Fibroblast of skin of left quadriceps (primary cell): ENCODE measurements at places on chromosomes 16 and 17.
A peak's percentile ranks its signal among the peaks of the same experiment; 100 is the strongest.

- DNase-seq, result no peak
Observed at GRCh38 chr16:2963074-2963722, 877 bp upstream of the KREMEN2 start.

GRCh38 chr17:75959051-75959838, 18.4 kb upstream of the FBF1 start:
- DNase-seq, result no peak

- DNase-seq, result no peak
Observed at GRCh38 chr16:75102595-75102994, 14.0 kb downstream of the LDHD start.

- no peak for DNase-seq
Observed at GRCh38 chr16:66850115-66850815, 6.1 kb downstream of the CA7 start.

DNA sequence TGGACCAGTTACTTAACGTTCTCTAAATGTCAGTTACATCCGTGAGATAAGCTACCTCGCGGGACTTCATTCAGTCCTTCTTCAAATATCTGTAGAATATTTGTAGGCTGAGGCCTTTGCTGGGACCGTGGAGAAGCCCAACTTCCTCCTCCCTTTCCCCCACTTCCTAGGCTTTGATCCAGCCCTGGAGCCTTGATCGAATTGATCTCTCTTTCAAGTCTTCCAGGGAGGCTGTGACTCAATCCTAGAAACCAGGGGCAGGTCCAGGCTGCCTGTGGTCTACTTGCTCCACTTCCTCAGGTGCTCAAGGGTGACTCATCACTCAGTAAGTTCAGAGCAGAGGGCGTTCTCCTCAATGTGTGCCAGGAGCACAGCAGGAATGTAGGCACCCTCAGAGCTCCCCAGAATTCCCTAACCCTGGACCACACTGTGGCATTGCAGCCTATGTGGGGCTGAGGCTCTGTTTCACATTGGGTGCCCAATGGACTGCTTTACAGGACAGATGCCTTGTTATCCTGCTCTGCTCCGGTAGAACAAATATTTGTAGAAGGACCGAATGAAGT, 11.2 kb upstream of the CEP20 start:
- DNase-seq, result peak; percentile 58

- DNase-seq, result no peak
Observed at GRCh38 chr16:30581457-30581856, 4.0 kb downstream of the ZNF785 start.

GRCh38 chr16:53414381-53414780, 19.9 kb upstream of the RBL2 start:
- no peak for DNase-seq

DNA sequence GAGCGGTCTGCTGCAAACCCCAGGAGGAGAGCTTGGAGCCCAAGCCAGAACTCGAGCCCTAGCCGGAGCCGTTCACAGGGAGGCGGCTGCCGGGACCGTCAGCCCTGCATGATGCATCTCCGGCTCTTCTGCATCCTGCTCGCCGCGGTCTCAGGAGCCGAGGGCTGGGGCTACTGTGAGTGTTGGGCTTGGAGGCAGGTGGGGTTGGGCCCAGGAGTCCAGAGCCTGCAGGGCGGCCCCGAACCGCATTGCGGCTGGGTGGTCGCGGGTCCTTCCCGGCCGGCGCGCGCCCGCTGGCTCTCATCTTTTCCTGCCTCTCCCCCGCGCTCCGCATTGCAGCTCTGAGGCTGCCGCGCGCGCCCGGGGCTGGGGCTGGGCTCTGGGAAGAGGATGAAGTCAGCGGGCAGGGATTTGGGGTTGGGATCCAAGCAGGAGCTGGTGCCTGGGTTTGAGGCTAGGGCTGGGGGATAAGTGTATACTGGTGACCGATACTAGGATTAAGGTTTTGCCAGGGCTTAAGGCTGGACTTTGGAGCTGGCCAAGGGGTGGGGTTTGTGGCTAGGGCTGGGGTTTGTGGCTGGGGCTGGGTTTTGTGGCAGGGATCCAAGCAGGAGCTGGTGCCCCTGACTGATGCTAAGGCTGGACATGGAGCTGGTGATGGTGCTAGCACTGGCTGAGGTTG, 532 bp downstream of the CNTNAP1 start:
- DNase-seq, result no peak

DNA sequence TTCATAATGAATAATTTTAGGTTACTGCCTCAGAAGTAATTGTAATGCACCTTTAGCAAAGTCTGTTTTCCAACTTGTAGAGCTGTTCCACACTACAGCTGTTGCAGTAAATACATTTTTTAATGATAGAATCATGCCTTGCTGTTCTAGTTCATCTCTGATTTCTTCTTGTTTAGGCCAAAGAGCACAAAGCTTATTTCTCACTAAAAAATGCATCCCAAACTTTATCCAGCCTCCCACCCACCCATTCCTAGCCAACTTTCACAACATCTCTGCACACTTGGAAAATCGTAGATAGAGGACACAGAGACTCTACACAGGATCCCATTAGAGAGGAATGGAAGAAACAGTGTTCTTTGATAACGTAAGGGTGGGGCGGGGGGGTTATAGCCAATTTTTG, 252.2 kb upstream of the DYNLRB2 start:
- no peak for DNase-seq

DNA sequence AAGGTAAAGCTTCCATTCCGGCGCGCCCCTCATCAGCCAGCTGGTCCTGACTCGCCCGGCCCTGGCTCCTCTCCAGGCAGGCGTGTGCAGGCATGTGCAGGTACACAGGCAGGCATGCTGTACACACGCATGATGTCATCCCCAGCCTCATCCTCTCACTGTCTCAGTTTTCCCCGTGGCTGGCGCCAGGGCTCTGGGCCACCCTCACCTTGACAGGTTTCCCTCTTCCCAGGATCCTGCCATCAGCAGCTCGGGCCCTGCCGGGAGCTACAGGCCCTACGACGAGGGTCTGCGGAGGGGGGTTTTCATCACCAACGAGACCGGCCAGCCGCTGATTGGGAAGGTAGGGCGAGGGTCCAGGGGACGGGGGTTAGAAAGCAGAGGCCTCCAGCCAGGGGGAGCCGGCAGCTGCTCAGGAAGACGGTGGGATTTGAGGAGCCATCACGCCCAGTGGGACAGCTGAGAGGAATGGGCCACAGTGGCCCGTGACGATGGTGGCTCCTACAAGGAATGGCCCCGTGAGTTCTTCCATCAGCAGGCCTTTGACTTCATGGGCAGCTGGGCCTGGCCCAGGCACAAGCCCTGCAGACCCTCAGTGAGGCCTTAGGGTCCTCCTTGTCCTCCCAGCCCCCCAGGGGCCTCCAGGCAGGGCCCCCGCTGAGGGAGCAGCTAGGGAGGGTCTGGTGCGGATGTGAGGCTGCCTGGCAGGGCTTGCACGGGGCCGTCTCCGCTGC, 8.5 kb downstream of the GAA start:
- DNase-seq, result no peak

DNA sequence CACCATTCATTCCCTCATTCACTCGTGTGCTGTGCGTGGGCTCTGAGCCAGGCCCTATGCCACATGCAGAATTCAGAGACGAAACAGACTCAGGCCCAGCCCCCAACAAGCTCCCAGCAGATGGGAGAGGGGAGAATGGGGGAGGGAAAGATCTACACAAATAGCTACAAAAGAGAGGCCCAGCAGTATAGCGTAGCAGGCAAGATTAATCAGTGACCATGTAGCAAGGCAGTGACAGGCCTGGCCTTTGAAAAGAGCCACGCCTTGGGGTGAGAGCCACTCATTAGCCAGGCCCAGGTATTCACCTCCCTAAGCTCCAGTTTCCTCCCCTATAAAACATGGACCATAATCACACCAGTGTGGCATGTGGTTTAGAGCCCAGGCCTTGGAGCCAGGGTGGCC, 16.4 kb upstream of the KRT19 start:
- no peak for DNase-seq

- no peak for DNase-seq
Observed at GRCh38 chr17:28166478-28166877, 124.0 kb downstream of the NLK start.

DNA sequence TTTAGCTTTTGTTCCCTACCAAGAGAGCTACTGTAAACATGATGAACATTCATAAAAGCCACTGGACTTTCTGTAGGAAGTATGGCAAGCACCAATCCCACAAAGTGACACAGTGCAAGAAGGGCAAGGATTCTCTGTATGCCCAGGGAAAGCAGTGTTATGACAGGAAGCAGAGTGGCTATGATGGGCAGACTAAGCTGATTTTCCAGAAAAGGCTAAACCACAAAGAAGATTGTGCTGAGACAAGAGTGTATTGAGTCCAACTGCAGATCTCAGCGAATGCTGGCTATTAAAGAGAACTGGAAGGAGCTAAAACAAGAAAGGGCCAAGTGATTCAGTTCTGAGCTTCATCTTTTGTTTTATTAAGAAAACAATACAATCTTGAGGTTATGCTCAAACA, 60.5 kb upstream of the EFCAB3 start:
- DNase-seq, result no peak

DNA sequence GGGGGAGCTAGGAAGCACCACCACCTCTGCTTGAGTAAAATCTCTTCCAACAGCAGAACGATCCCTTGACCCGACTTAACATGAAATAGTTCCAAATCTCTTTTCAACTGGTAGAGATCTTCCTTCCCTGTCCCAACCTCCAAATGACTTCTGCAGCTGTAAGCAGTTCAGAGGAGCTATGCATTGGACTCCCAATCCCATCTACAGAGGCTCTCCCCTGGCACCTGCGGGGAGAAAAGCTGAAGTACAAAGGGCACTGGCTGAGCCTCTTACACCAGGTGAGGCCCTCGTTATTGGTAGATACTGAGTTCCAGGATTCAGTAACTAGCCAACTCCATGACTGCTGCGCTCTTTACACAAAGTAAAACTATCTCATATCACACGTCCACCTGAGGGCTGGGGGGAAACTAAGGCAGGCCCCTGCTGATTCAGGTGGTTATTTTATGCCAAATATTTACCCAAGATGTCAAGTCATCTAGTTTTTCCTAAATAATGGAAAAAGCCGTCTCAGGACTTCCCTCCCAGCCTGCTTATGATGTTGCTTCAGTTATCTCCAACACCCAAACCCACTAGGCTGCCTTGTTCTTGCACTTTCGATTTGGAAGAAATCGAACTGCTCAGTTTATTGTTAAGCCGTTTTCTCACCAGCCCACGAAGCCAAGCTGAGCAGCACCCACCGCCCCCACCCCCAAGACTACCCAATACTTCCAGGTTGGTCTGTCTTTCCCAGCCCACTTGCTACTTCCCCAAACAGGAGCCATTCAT, 3.2 kb downstream of the ACTG1 start:
- DNase-seq, result no peak

- no peak for DNase-seq
Observed at GRCh38 chr17:44878627-44879221, 20.5 kb downstream of the EFTUD2 start.

GRCh38 chr16:57643910-57644309, 15.5 kb downstream of the ADGRG1 start:
- DNase-seq, result no peak

DNA sequence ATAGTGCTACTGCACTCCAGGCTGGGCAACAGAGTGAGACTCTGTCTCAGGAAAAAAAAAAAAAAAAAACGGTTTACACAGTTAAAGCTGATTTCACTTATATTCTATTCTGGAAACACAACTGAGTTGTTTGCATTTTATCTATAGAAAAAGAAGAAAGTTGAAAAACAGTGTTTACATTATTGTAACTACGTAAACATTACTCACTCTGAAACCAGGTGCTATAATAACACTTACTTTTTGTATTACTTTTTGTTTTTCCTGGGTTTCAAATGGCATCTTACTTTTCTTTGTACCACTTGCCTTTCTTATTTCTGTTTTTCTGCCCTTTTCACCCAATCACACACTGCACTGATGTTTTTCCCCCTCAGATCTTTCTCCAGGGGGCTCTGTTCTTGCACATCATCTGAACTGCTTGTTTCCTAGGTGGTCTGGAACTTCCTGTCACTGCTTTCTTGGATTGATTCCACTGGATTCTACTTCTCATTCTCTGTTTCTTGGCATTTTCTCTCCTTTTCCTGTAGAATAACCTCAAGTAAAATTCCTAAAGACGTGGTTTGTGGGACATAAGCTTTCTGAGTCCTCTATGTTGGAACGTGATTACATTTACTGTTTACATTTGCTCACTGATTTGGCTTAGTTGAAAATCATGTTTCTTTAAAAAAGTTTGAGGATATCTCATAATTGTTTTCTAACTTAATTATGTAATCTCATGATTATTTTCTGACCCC, 142.1 kb downstream of the HS3ST3B1 start:
- no peak for DNase-seq

GRCh38 chr17:50148226-50149090, 2.0 kb downstream of the PPP1R9B start:
- no peak for DNase-seq

DNA sequence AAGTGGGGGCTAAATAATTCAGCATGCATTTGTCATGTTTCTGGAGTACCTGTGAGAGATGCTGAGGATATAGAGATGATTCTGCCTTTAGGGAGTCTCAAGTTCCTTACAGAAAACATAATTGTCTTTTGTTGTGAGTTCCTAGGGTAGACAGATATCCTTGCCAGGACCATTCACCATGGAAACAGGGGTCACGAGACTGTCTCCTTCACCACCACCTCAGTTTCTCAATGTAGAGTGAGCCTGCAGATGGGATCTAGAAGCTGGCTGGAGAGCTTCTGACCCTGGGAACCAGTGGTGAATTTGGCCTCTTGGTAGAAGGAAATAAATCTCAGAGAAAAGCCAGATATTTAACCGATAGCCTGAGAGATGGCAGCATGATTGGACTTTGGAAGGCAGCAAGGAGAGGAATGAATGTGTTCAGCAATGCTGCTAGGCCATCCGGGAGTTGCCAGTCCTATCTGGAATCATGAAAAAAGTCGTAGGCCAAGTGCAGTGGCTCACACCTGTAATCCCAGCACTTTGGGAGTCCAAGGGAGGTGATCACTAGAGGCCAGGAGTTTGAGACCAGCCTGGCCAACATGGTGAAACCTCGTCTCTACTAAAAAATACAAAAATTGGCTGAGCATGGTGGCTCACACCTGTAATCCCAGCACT, 7.4 kb upstream of the HDAC5 start:
- no peak for DNase-seq

- DNase-seq, result no peak
Observed at GRCh38 chr17:75228847-75229246, 23.4 kb downstream of the NUP85 start.

DNA sequence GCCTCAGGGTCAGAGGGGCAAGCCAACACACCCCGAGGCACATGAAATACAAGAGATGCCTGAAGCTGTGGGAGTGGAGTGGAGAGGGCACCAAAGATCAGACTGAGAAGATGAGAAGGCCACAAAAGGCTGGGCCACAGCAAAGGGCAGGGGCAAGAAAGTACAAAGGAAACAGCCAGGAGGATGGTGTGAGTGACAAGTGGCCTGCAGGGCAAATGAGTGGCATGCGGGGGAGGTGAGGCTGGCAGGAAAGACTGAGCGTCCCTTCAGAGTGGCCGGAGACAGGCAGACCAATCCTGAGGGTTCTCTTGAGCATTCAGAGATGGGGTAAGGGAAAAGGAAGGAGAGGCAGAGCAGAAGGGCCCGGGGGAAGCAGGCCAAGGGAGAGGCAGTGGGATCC, 23.2 kb downstream of the HSD11B2 start:
- no peak for DNase-seq
